ENCODE measurements at places on chromosomes 1 and 21.

GRCh38 chr21:18801468-18801867 lies 397.9 kb upstream of the TMPRSS15 start:
- no peak for DNase-seq

GRCh38 chr1:226939438-226940028 lies 561 bp upstream of the COQ8A start:
- no peak for DNase-seq

GRCh38 chr1:71792264-71792663 lies 490.1 kb downstream of the NEGR1 start:
- no peak for DNase-seq

GRCh38 chr1:231600458-231600976 lies 26.1 kb upstream of the DISC1 start:
- DNase-seq: no peak

- no peak for DNase-seq
Measured at GRCh38 chr1:67281244-67281643, 26.4 kb upstream of the IL12RB2 start.

DNA sequence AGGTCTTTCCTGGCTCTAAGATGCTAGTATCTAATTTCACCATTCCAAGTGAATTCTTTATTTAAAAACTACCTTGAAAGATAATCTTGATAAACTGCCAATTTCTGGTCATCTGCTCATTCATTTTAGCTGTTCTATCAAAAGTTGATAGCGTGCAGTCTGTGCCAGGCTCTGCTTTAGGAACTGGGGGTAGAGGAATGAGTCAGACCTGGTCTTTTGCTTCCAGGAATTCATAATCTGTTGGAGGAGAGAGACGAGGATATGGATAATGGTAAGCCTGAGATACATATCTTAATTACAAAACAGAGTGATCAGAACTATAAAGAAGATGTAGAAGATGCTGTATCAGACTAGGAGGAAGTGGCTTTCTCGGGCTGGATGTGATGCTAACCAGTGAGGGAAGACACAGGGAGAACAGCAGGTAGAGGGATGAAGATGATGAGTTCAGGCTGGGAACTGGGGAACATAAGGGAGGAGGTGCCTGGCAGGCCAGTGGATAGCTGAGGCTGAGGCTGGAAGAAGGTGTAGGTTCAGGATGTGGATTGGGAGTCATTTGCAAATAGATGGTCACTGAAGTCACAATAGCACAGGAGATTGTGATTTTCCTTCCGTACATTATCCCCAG lies 12.3 kb upstream of the PHC2 start:
- DNase-seq: no peak

- DNase-seq: peak; percentile 84
Measured at GRCh38 chr1:26848941-26849774, 13.8 kb upstream of the SFN start.

GRCh38 chr1:7971024-7971423 lies 9.5 kb downstream of the PARK7 start:
- DNase-seq: no peak

- DNase-seq: no peak
Measured at GRCh38 chr1:227947386-227947675, 401 bp downstream of the WNT9A start.

DNA sequence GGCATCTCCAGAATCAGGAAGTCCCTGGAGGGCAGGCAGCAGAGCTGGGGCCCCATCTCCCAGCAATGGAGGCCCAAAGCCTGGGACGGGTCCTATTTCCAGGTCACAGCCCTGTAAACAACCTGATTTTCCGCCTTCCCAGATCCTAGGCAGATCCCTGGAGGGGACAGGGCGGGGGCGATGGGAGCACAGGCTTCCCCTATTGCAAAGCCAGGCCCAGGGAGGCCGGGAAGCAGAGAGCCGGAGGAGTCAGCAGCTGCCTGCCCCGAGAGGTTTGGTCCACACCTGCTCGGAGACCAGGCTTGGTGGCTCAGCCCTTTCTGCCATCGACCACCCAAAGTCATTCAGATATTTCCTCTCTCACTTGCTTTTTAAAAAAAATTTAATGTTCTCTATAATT lies 29.2 kb downstream of the CASZ1 start:
- no peak for DNase-seq

Measured in T1000 (cell line).